Activated T-cell treated with anti-CD3 and anti-CD28 coated beads for 4 hours (primary cell): ENCODE measurements at places on chromosomes 3 and 15.

- no peak for DNase-seq
Measured at GRCh38 chr3:193589129-193589528, 3.9 kb upstream of the OPA1 start.

GRCh38 chr15:85443593-85444087 is 63.2 kb downstream of the AKAP13 start:
- no peak for DNase-seq

- DNase-seq = no peak
Measured at GRCh38 chr15:82186719-82187406, 75.7 kb downstream of the EFL1 start.

DNA sequence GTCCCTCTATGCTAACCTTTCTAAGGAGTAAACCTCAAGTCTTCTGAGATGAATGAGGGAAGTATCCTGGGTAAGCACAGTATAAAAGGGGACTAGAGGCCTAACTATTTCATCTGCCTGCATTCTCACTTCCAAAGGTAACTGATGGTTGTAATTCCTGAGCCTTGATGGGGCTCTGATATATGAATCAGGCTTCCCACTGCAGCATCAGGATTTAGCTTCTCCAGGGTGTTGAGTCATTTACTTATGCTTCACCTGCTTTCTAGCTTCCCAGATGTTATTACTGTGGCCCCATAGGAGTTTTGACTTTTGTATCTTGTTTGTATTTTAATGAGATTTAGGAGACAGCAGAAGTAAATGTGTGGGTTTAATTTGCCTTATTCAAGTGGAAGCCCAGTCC is 207.3 kb upstream of the EIF1B start:
- DNase-seq = no peak

DNA sequence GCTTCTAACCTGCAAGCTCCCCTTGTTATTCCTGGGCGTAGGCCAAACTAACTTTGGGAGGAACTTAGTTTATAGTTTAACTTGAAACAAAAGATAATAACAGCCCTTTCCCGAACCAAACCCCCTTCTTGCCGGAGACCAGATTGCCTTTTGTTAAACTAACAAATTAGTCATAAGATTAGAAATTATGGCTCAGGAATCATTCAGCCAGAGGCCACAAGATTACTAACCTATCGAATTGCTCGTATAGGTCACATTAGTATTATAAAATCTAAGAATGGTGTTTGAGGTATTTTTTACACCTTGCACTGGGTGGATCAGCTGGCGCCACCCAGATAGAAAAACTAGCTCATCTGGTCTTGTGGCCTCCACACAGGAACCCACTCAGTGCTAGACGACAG is 65.3 kb upstream of the RAP2B start:
- DNase-seq = no peak

DNA sequence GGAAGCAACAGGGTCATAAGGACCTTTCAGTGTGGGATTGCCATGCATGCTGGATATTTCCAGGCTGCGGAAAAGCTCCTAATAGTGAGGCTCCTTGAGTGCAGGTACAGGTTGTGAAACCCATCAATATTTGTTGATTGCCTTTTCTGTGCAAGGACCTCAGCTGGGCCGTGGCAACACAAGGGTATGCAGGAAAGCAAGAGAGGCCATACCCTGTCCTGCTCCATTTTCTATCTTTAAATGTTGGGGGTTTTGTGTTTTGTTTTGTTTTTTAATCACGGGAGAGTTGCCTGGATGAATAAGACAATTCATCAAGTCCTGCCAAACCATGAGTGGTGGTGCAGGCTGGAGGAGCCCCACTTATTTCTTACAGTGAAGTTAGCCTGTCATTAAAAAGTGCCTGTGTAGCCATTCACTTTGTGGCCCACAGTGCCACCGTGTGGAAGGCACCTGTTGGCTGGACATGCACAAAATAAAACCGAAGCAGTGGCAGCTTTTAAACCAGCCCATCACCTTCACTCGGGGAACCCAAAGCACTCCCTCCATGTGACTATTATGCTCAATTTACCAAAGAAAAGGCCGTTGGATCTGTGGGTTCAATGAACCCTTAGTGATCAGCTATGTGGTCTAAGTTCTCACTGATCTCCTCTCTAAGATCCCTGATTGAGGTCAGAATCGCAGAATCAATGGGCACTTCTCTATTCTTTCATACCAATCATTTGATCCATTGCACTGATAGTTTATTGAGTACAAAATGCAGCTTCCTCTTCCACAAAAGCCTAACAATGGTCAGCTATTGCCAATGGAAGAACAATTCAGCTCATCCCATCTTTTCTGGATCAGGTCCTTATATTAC is 42.2 kb downstream of the CLDN18 start:
- no peak for DNase-seq

DNA sequence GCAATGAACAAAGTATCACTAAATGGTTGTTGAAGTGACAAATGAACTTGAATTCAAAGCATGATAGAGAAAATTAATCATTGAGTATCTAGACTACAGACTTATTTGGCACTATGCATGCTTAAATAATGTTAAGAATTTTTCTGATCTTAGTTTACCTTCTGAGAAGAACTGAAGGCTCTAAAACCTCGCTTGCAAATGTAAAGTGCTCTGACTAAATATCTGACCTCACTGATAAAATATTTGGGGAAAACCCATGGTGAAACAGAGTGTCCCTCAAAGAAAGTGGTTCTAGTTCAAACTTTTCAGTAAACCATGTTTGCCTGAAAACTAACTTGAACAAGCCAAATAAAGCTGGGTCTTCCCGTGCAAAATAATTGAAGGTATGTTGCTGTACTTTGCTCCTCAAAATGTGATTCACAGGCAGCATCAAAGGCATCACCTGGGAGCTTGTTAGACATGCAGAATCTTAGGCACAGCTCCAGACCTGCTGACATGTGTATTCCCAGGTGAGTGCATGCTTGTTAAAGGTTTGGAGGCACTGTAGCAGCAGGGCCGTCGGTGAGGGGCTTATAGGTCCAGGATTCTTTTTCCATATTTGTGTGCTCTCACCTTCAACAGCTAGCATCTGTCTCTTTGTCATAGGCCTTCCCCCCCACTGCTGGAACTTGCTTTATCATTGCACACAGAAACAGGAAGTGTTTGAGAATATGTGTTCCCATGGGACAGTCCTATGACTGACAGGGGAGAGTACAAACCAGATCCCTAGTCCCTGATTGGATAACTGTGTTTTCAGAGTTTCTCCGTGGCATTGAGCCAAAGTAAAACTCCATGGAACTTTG is 524.2 kb upstream of the LMCD1 start:
- no peak for DNase-seq

DNA sequence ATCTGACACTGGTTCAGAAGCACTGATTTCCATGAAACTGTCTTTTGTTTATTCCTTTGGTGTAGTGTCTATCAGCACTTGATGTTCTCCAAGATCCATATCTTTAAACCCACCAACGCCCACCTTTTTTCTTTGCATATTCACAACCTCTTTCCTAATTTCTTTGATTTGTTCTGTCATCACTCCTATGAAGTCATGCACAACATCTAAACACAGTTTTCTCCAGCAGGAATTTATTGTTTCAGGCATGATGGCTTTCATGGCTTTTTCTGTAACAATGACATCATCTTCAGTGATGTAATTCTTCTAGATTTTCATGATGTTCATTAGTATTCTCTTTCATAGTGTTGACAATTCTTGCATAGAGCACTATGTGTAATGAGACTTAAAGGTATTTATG is 219.6 kb upstream of the POU1F1 start:
- no peak for DNase-seq

GRCh38 chr3:71241246-71241901 is 342.2 kb downstream of the FOXP1 start:
- no peak for DNase-seq

- no peak for DNase-seq
Measured at GRCh38 chr15:56832125-56832524, 86.3 kb upstream of the TCF12 start.

DNA sequence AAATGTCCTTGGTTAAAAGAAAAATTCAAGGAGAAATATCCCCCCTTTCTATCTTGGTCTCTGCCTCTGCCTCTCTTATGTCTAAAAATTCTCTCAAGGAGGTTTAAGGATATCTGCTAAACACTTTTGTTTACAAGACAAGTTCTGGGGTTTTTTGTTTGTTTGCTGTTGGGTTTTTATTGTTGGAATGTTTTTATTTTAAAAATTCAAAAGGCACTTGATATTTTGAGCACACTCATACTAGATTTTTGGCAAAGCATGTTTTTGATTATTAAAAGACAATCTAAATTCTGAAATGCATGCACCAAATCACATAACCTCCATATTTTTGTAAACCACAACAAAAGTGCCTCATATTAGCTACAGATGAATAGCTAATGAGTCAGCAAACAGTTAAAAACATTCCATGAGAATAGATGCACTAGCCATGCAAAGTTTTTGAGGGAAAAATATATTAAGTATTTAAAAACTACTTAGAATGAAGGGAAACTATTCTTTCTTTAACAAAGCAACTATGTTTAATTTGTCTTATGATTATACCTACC is 84.6 kb downstream of the ZBTB20 start:
- DNase-seq = no peak

GRCh38 chr3:169811631-169812331 is 889 bp upstream of the LRRIQ4 start:
- no peak for DNase-seq

GRCh38 chr3:52722491-52722890 is 16.6 kb downstream of the SPCS1 start:
- DNase-seq = no peak

- no peak for DNase-seq
Measured at GRCh38 chr15:48515500-48515899, 130.0 kb downstream of the FBN1 start.

DNA sequence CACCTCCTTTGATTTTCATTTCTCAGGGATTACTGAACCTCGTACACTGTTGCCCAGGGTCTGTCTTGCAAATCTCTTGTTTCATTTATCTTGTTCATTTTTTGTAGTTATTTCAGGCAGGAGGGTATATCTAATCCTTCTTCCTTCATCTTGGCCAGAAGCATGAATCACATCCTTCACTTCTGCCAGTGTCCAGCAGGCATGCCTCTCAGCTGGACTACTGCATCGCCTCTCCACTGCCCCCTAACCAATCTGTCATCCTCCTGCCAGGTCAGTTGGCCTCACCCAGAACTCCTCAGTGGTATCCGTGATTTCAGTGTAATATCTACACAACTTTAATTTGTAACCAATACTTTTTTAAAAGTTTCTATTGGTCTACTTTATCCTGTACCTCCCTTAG is 297.9 kb downstream of the GABRG3 start:
- DNase-seq = no peak

DNA sequence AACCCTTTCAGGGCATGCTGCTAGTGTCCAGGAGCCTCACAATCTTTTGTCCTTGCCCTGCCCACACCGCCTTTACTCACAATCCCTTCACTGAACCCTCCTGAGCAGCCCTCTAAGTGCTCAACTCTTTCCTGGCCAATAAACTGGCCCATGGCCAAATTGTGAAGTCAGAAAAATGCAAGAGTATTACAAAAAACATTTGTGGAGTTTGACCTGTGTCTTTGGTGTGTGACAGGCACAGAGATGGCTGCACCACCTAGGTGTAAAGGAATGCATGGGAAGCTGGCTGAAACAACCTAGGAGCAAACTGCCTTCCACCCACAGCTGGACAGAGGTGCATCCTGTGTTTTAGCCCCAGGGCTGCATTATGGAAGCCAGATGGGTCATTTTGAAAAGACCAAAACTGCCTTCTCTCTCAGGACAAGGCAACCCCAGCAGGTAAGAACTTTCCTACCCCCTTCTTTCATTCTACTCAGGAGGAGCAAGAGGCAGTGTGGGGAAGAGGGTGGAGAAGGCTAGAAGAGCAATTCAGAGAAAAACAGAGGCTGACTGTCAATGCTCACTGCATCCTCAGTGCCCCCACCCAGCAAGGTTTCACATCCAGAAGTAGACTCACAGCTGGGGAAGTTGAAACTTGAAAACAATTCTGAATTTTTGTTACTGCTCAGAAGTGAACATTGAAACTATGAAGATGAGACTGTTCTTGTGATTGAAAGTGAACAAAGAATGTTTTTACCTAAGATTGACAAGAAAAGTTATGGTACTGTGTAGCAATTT is 78.6 kb downstream of the TRIM42 start:
- no peak for DNase-seq

GRCh38 chr15:78999636-79000035 is 54.8 kb upstream of the CTSH start:
- DNase-seq = no peak

- no peak for DNase-seq
Measured at GRCh38 chr15:61016087-61016486, 213.0 kb downstream of the RORA start.

DNA sequence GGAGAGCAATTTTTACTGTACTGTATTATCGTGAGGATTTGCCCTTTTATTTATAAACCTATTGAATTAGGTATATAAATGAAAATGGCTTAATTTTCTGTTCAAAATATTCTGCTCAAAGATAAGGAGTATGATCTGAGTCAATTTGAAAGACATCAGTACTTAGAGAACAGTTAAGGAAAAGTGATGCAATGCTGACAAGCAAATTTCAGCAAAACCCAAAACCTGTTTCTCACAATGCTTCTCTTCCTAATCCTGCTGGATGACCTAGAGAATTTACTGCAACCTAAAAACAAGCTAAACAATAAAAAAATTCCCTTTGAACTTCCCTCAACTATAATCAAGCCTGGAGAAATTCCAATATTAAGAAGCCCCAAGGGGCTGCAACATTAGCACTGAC is 82.7 kb downstream of the RFX7 start:
- no peak for DNase-seq

DNA sequence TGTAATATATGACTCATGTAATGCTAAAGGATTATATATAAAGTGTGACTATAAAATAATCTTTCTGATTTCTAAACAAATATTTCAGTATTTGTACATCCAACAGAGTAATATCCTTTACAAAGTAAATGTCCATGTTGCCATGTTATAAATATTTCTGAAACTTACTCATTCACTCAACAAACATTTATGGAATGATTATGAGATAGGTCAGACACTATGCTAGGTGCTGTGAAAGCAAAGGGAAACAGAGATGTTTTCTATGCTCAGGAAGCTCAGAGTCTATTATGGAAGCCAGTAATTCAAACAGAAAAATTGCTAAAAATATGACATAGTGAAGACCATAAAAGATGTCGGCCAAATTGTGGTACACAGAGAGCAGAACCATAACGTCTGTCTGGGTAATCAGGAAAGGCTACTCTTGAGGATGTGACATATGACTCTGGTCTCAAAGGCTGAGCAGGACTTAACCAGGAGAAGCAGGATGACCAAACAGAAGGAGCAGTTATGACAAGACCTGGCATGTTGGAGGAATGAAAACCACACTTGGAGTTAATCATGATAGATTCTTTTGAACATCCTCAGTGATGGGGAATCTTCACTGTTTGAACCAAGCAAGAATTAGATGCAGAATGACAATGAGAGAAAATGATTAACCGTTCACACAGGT is 39.0 kb upstream of the MYO5C start:
- no peak for DNase-seq
